ENCODE measurements at places on chromosomes 7 and 10.

DNA sequence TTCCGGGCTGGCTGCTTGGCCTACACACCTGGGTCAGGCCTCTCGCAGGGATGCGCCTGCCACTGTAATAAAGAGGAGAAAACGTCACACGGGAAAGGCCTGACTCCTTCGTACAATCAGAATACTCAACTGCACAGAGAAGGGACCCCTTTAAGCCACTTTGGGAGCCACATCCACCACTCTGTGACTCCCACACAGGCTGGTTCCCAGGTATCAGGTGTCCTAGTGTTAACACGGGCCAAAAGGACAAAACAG is 5.8 kb upstream of the ZNF736 start:
- DNase-seq, result no peak

DNA sequence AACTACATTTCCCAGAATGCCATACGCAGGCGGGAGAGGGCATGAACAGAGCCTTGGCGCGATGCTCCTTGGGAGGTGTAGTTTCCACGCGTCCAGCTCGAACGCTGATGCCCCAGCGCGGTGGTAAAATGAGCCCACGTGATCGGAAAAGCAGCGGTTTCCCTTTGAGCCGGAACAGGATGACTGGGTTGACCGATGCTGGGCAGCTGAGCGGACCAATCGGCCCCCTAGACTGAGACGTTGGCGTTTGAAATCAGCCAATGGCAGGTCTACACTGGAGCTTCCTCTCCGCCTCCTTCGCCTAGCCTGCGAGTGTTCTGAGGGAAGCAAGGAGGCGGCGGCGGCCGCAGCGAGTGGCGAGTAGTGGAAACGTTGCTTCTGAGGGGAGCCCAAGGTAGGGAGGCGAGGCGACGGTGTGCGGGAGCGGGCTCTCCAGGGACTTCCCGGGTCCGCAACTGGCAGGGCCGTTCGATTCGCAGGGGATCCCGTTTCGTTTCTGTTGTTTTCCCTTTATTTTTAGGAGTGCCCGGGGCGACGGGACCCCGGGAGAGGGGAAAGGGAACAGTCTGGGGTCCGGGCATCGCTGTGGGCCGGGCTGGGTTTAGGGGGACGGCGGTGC is at the start of gene BUB3:
Gene BUB3 (plus strand): TSS at position 311 of the 619 bp plus-strand sequence. CDS start 516 bp downstream, outside the sequence.
- DNase-seq, result peak; percentile 96

GRCh38 chr7:50393076-50393475 is 57.1 kb downstream of the FIGNL1 start:
- no peak for DNase-seq

- DNase-seq, result no peak
Observed at GRCh38 chr7:37420946-37421695, 27.5 kb downstream of the ELMO1 start.

DNA sequence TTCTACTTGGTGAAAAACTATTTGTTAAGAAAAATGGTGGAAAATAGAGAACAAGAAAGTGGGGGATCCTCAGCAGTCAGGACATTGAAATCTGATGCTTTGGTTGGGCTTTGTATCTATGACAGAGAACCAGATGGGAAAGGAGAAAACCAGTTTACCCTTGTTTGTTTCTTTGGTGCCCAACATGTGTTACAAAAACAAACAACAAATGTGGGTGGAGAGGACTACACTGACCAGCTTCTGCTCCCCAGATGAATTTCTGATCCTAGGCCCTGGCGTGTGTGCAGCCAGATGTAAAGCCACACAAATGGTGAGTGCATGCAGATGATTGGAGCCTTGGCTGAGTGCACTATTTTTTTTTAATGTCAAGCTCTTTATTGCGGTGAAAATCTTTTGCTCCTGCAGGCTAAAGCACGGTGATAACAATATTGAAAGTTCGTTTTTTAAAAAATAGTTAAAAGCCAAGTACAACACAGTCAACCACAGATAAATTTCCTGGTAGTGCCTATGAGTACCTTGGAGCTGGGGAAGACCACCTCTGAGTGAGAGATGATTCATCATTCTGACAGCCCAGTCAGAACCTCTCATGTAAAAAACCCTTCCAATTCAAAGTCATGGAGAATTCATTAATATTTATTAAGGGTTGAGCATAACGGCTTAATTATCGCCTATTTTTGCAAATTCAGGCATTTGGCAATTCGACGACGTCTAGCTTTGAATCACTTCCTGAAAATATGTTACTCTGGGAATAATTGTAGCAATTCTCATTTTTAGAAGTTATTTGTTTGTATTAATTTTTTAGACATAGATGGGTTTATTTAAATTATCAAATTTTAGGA is 163.7 kb downstream of the AGMO start:
- no peak for DNase-seq

DNA sequence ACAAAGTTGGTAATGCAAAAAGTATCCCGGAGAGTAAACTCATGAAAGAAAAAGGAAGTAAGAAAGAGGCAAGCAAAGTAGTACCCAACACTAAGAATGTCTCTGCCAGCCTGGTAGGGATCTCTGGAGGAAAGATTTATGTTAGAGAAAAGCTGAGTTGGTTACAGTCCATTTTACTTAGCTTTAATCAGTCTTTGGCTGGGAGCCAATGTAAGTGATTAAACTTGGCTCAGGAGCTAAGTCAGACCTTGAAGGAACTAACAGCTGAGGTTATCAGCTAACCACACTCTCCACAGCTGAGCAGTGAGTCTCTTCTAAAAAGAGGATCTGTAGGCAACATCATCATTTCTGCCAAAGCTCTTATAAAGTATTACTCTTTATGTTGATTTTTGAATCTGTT is 148.0 kb downstream of the ANKRD7 start:
- no peak for DNase-seq

DNA sequence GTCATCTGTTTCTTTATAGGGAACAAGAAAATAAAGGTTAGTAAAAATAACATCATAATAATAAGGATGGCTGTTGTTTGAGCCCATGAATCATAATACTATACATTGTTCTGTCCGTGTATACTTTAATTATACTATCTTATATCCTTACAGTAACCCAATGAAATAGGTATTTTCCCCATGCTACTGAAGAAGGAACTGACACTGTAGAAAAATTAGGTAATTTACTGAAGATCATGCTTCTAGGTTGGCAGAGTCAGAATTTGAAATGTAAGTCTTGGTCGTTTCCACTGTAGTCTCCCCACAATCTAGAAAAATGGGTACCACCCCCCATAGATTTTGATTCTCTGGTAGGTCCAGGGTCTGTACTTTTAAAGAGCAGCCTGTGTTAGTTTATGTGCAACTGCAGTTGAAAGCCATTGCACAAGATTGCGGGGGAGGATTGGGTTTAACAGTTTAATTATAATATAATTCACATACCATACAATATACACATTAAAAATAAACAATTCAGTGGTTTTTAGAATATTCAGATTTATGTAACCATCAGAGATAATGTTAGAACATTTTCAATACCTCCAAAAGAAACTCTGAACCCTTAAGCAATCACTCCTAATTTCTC is 47.7 kb downstream of the SHOC2 start:
- DNase-seq, result no peak

- DNase-seq, result no peak
Observed at GRCh38 chr7:143181349-143181748, 1.9 kb upstream of the TAS2R39 start.

DNA sequence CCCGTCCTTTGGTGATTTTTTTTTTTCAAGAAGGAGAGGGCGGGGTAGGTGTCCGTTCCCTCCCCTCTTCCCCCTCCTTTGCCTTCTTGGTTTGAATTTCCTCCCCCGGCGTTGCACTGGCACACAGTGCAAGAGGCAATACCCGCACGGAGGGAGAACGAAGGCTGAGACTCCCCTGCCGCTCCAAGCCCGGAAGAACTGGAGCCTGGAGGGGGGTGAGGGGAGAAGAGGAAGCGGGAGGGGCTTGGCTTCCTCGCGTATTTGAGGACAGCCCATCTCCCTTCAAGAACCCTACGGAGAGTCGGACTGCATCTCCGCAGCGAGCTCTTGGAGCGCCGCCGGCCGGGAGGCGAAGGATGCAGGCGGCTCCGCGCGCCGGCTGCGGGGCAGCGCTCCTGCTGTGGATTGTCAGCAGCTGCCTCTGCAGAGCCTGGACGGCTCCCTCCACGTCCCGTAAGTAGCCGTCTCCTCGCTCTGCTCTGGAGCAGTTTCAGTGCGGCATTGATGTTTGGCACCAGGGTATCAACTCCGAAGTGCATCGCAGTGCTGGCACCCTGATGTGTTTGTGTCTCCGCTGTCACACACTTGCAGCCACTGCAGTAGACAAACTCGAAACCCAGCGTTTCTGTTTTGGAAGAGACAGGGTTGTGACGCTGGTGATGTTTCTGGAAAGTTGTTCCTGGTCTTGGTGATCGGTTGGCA is at the start of gene CNTNAP2:
Gene CNTNAP2 (plus strand): TSS at position 281 of the 702 bp plus-strand sequence. CDS start 76 bp downstream, at position 357.
- no peak for DNase-seq

Data from AG04449 (cell line).